Activated effector memory CD4-positive, alpha-beta T cell treated with Interleukin-2 at 50 U/mL for 16 hours (primary cell): ENCODE measurements at places on chromosomes 4 and X.

- DNase-seq: no peak
These were observed 3.8 kb upstream of the SLC26A1 start for GRCh38 chr4:996997-997374.

DNA sequence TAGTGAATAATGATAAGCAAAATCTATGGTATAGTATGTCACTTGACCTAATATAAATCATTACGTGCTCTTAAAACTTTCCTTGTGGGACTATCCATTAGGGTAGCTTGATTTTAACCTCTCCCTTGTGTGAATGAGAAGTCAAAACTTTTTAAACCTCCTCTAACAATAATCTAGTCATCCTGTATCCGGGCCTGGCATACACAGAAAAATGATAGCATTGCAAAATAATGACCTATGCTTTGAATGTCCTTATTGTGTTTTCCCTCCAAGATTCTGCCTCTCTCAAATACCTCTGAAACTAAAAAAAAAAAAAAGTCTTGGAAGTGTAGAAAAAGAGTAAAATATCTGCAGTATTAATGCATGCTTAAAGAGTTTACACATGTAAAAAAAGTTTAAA lies 250.0 kb upstream of the NDST3 start:
- no peak for DNase-seq

DNA sequence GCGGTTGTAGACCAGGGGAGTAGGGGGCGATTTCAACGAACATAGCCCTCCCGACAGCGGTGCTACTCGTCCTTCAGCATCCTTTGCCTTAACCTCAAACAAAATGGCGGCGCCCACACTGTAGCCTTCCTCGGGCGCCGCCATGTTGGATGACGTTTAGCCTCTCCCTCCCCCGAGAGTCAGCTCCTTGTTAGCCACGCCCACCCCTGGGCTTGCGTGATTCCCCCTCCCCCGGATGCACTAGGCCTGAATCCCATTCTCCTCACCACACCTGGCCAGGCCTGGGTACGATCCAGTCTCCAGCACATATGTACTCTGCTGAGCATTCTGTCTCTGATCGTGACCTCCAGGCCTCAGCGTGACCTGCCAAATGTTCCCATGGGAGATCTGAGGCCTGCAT lies 49.0 kb upstream of the ZNF157 start:
- no peak for DNase-seq

DNA sequence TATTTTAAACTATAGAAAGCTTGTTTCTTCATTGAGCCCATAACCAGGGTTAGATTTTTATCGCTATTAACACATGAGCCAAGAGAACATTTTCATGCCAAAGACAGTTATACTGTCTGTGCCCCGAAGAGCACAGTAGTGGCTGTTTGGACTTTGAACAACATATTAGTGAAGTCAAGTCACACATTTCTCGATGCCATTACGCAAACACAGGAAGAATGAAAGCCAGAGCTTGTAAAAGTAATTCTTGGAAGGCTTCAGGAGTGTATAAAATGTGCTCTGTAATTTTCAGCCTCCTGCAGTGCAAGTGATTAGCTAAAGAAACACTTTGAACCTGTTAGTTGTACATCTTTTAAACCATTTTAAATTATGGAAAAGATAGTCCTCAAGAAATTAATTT lies 590.7 kb upstream of the PITX2 start:
- DNase-seq: no peak

- DNase-seq: no peak
These were observed 717 bp downstream of the GPM6B start for GRCh38 chrX:13816176-13816575.

DNA sequence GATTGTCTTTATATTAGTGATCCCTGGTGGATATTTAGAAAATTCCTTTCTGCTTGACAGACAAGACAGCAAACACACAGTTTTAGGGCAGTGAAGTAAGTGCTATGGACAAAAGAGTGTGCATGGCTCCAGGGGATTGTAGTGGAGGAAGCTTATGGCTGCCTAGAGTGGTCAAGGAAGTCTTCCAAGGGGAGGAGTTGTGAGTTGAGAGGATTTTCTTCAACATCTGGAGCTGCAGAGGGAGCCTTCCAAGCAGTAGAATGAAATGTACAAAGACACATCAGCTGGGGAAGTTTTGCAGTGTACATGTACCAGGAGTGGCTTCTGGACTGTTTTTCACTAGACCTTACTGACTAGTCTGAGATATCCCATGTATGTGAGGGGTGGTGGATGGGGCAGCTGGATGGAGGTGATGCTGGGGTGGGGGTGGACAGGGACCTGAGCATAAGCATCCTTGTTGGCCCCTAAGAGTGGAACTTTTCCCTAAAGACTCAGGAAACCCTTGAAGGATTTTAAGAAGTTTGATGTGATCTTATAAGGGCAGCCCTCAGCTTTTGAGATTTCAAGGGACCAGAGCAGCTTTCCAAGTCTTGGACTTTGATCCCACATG lies 160.5 kb upstream of the TAPT1 start:
- no peak for DNase-seq

DNA sequence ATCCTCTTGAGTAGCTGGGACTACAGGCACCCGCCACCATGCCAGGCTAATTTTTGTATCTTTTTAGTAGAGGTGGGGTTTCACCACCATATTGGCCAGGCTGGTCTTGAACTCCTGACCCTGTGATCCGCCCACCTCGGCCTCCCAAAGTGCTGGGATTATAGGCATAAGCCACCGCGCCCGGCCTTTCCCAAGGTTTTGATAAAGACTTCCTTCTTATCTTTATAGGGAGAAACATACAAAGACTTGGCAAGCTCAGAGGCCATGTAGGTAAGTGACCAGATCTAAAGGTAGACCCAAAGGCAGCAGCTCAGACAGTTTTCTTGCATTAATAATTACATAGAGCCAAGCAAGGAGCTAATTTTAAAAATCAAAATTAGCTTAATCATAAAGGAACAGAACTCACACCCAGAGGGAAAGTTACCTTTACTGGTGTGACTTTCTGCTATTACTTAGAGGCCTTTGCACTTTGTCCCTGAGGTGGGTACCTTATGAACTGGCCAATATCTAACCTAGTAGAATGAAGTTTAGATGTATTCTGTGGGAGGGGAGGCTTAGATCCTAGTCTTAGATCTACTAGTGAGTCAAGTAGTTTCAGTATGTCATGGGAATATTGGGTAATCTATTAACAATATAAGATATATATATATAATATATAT lies 67.3 kb downstream of the HPGD start:
- no peak for DNase-seq

- DNase-seq: peak; percentile 42
These were observed 28.8 kb upstream of the SOWAHD start for GRCh38 chrX:119729408-119730201.

GRCh38 chr4:8702020-8702495 lies 109.5 kb downstream of the CPZ start:
- no peak for DNase-seq

- DNase-seq: no peak
These were observed 3.8 kb downstream of the CD99 start for GRCh38 chrX:2694914-2695267.

DNA sequence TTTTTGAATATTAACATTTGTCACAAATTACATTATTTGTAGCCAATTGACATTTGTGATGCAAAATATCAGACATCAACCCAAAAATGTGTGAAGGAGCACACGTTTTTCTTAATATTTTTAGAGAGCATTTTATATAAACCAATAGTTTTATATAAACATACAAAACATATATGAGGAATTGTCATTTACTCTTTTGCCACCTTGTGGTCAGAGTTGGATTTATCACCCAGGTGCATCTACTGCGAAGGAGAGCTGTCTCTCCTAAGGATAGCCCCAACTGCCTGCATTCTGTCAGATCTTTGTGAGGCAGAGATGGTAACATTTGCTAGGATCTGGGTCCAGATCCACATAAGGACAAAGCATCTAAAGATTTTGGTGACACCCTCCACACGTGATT lies 2.5 kb upstream of the USP27X start:
- DNase-seq: no peak

GRCh38 chr4:109708990-109709389 lies 5.7 kb upstream of the CASP6 start:
- no peak for DNase-seq

DNA sequence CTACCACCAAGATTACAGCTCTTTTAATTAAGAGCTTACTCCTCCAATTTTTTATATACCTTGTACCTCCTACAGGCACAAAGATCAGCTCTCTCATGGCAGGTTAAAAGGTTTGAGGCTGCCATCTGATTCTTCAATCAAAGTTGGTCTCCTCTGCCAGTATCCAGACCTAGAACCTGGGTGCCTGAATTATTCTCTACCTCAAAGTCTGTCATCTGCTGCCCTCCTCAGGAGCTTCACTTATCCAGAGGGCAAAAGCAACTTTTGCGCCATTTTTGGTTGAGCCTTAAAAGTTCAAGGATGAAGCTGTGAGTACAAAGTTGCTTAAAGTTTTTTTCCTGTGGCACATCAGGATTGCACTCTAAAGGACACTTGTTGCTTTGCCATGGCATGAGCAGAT lies 343.7 kb upstream of the PPP1R2C start:
- DNase-seq: no peak

- no peak for DNase-seq
These were observed 198.8 kb downstream of the STIM2 start for GRCh38 chr4:27059446-27059845.

- DNase-seq: no peak
These were observed 249.7 kb downstream of the NR3C2 start for GRCh38 chr4:148192526-148192925.

DNA sequence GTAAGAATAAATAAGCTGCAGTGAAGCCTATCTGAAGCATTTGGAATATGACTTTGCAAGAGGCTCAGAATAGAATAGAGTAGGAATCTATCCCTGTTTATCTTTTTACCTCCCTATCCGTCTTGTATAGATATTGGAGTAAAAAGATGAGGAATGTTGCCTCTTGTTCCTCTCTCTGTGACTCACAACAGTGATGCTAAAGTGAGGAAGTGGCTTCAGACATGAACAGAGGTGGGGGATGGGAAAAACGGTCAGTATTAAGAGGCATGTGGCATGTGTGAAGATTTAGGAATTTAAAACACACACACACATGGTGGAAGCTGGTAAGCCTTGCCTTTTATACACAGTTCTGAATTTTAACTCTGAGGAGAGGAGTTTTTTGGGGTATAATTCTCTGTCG lies 3.8 kb upstream of the DCAF4L1 start:
- DNase-seq: no peak

- no peak for DNase-seq
These were observed 214.6 kb downstream of the FRMPD4 start for GRCh38 chrX:12352922-12353321.

GRCh38 chrX:9676738-9677097 lies 88.9 kb downstream of the GPR143 start:
- DNase-seq: no peak

- no peak for DNase-seq
These were observed 3.3 kb downstream of the XPNPEP2 start for GRCh38 chrX:129741880-129742758.

GRCh38 chr4:105527081-105527480 lies 25.3 kb upstream of the ARHGEF38 start:
- DNase-seq: no peak

DNA sequence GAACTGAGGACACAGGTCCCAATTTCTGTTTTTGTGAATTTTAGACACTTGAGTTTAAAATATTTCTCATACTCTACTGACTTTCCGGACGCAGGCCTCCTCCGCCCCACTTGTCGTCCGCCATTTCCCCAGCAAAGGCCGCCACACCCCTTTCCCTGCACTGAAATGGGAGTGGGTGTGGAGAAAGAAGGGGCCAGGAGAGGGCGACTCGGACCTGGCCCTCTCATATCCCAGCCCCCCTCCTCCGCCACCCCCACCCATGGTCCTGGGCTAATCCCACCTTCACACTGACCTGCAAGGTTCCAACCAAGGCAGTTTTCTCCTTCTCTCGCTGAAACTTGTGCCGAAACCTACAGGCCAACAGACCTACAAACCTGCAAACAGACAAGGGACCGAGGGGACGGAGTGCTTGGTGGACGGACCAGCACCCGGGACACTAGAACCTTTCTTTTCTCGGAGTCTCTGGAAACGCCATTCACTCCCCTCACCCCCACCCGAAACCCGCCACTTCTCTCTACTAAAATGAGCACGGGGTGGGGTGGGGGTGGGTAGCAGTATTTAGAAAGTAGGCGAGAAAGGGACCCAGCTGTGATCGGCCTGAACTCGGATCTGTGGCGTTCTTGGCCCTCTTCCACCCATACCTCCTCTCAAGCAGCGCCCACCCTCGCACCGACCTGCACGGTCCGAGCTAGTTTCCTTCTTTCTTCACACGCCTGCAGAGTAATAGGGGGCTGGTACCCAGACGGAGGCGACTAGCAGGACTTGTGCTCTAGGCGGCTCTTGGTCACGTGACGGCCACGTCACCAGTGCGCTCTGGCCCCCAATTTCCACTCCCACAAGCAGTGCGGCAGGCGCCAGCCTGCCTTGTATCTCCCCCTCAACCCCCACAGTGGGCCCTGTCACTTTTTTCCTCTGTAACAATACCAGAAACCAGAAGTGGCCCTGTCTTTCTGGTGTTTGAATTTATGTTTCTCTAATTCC lies at the start of gene ARMCX6:
Gene ARMCX6, minus strand, starts transcription at position 790 of the 981 bp plus-strand sequence. CDS start 1,380 bp downstream, outside the sequence.
- DNase-seq: peak; percentile 52

GRCh38 chr4:30354605-30355004 lies 365.6 kb upstream of the PCDH7 start:
- no peak for DNase-seq

GRCh38 chr4:156476359-156476758 lies 495.2 kb downstream of the PDGFC start:
- no peak for DNase-seq

GRCh38 chr4:186761393-186761792 lies 37.7 kb upstream of the FAT1 start:
- DNase-seq: no peak

DNA sequence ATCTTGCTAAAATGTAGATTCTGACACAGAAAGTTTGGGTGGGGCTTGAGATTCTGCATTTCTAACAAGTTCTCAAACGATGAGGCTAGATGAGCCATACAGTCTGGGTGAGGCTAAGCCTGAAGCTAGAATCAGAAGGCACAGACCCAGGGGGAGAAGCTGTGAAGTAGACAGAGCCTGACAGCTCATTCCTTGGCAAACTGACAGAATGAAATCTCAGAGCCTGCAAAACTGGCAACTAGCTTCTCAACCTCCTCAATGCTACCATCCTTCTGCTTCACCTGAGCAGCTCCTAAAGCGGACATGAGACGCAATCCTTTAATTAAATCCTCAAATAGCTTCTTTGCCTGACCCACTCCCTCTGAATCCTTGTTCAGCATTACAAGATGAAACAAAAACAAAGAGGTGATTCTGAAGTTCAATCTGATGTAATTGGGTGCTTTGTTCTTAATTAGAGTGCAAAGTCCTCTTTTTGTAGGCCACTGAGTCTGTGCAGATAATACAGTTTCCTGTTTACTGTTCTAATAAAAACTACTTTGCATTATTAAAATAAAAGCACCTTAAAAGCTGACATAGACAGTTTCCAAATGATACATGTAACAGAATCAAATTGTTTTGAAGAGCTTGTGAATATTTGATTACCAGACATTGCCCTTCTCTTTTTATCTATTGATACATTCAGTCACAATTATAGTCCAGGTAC lies 71.0 kb upstream of the BMP2K start:
- DNase-seq: no peak

- DNase-seq: no peak
These were observed 63.7 kb upstream of the HHIP start for GRCh38 chr4:144582105-144582850.

- no peak for DNase-seq
These were observed 51.1 kb downstream of the TMEM156 start for GRCh38 chr4:38980903-38981676.
